ENCODE measurements at places on chromosomes 4 and X. TPM values are rescaled to one million over a fixed set of nuclear protein-coding genes. Genes with fewer than 3 reads are reported as not detected.

HSFX1 gene
- 0.49 TPM for total RNA-seq

RAB40A gene
- not detected for total RNA-seq

VEGFD gene
- total RNA-seq = 0.38 TPM

SHROOM2 gene
- total RNA-seq = 0.40 TPM

VEGFC gene
- total RNA-seq = 14.7 TPM

MAGEA11 gene
- total RNA-seq = not detected

MAGED4B gene
- total RNA-seq = 6.9 TPM

UGT2B17 gene
- not detected for total RNA-seq

ZDHHC15 gene
- not detected for total RNA-seq

MAGEA2 gene
- 0.13 TPM for total RNA-seq

WDR17 gene
- 1.9 TPM for total RNA-seq

NXF2 gene
- not detected for total RNA-seq

TIMM8A gene
- total RNA-seq = 31.2 TPM

CLDN34 gene
- not detected for total RNA-seq

GEMIN8 gene
- total RNA-seq = 11.1 TPM

RHOXF2B gene
- not detected for total RNA-seq

NUP62CL gene
- total RNA-seq = 14.8 TPM

PPP3CA gene
- 24.7 TPM for total RNA-seq

PGAM4 gene
- 0.43 TPM for total RNA-seq

TCEAL6 gene
- total RNA-seq = not detected
